ENCODE measurements at places on chromosomes 1 and 21. TPM values are rescaled to one million over a fixed set of nuclear protein-coding genes. Genes with fewer than 3 reads are reported as not detected.

DNA sequence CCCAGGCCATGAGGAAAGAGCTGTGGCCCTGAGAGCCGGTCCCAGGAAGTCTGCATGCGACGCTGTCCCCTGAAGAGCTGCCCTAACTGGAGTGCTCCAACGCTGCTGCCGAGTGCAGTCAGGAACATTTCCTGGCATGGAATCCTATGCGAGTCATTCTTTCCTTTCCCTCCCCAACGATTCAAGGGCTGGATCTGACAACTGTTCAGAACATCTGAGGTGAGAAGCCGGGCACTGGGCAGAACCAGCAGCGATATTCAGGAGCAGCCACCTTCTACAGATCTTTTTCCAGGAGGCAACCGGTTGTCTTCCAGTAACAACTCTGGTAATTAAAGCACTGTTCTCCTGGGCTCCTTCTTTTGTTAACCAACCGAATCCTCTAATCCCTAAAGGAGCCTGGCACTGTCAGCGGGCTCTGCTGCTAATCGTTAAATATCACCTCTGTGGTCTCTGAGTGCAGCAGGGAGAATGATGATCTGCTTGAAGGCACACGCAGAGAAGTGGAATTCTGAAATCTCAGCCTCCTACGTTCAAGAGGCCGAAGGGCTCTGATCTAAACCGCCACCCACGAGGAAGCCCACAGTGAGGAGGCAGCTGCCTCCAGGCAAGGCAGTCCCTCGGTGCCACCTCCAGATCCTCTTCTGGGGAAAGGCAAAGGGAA lies 55.8 kb downstream of the SLC45A1 start:
- no peak overlapping the region for H3K27ac ChIP-seq
- peaks cover 18% of the 10 kb centered on the region for H3K36me3 ChIP-seq
- peaks cover 24% of the 10 kb centered on the region for H3K4me1 ChIP-seq
- no peak for DNase-seq

DNA sequence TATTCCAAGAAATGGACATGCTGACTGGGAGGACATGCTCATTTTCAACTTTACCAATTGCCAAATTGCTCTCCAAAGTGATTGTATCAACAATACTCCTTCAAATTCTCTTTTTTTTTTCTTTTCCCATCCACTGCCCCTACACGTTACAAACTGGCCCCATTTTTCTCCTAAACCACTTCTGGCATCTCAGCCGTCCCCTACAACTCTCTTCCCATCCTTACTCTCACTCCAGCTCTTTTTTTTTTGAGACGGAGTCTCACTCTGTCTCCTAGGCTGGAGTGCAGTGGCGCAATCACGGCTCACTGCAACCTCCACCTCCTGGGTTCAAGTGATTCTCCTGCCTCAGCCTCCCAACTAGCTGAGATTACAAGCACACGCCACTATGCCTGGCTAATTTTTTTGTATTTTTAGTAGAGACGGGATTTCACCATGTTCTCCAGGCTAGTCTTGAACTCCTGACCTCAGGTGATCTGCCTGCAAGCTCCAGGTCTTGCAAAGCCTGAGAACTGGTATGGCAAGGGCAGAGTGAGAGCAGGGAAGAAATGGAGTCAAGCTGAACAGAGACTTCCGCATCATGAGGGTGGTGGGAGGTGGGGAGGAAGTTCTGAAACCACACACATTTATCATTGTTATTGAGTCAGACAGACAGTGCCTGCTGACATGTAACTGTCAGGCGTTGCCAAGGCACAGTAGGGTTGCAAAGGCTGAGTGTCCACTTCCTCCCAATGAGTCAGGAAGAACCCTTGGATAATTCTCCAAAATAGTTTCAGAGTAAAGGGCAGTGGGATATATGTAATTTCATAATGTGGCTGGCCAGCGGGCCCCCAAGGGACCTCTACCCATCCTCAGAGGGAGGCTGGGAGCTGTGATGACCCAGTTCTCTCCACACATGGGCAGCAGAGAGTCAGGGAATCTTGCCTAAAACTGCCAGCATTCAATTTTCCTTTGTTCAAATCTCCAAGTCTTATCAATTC lies 17.4 kb downstream of the CELA3A start:
- peak; percentile 71 for DNase-seq
- H3K27ac ChIP-seq = peak overlapping the region; percentile 81
- no peaks in the 10 kb centered on the region for H3K36me3 ChIP-seq
- H3K27me3 ChIP-seq = no peaks in the 10 kb centered on the region
- peaks cover 28% of the 10 kb centered on the region for H3K4me1 ChIP-seq

DNA sequence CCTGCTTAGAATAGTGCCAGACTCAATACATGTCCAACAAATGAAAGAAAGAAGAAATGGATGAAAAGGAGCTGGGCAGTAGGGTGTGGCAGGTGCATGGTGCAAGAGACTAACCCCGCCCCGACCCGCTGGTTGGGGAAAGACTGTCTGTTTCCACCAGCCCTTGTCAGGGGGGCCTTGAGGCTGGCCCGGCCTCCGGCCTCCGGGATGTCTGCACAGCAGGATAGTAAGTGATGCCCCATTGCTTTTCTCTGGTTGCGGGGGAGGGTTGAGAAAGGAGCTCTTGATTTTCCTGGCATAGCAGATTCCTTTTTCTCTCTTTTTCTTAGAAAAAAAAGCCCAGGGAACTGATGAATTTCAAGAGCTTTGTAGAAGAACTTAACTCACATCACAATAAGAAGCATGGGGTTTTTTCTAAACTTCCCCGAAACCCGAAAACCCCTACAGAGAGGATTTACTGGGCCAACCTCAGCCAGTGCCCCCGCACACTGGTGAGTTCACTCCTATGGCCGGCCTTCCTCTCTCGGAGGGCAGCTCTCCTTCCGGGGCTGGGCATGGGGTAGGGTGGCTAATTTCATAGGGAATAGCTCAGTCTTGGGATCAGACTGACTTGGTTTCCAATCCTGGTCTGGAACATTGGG lies 12.5 kb upstream of the TTC22 start:
- peak overlapping the region; percentile 55 for H3K27ac ChIP-seq
- H3K4me1 ChIP-seq = peaks cover 55% of the 10 kb centered on the region
- peaks cover 3% of the 10 kb centered on the region for H3K27me3 ChIP-seq
- peak; percentile 14 for DNase-seq
- peak overlapping the region; percentile 23 for H3K4me3 ChIP-seq

- peaks cover 68% of the 10 kb centered on the region for H3K36me3 ChIP-seq
- peaks cover 63% of the 10 kb centered on the region for H3K4me1 ChIP-seq
- peak overlapping the region; percentile 100 for H3K4me3 ChIP-seq
- DNase-seq = no peak
- peak overlapping the region; percentile 100 for H3K27ac ChIP-seq
These were observed 1.4 kb downstream of the ORC1 start for GRCh38 chr1:52402860-52403240.

- no peak overlapping the region for H3K27ac ChIP-seq
- H3K36me3 ChIP-seq = no peaks in the 10 kb centered on the region
- no peaks in the 10 kb centered on the region for H3K4me1 ChIP-seq
These were observed 82.9 kb downstream of the CENPF start for GRCh38 chr1:214685906-214686305.

KLHDC7A gene
- not detected for total RNA-seq

SPATA21 gene
- not detected for total RNA-seq

DNAI4 gene
- total RNA-seq = 2.7 TPM
